ENCODE measurements at places on chromosomes 1 and 21.

- DNase-seq: no peak
Observed at GRCh38 chr1:178938101-178938958, 67.5 kb upstream of the ANGPTL1 start.

DNA sequence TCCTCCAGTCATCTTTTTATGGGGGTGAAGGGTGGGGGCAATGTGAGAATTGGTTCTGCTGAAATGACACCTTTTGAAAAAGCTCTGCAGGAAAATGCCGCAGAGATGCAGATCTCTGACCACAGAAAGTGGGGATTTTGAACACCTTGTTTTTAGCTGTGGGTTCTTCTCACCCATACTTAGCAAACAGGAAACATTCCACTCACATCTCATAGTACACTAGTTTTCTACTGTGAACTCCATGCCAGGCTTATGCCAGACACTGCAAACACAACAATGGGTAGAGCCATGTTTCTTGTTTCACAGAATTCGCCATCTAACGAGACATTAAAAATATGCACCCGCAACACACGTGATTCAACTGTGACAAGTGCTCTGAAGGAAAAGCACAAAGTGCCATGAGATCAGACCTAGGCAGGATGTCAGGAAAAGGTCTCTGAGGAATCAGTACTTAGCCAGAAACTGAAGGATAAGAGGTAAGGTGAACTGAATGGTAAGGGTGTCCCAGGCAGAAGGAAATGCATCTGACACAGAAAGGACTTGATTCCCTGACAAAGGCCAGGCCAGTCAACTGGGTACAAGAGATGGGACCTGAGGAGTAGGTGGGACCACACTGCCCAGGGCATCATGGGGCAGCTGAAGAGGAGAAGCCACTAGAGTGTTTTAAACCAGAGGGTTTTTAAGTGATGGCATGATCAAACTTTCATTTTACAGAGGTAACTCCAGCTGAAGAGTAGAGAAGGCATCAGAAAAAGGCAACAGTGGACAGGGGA is 83.8 kb upstream of the JAK1 start:
- DNase-seq: no peak

GRCh38 chr1:111576547-111576946 is 43.0 kb upstream of the RAP1A start:
- no peak for DNase-seq

GRCh38 chr1:42956739-42957138 is 1.9 kb downstream of the SLC2A1 start:
- DNase-seq: no peak

GRCh38 chr1:169070547-169070946 is 35.9 kb upstream of the ATP1B1 start:
- no peak for DNase-seq

DNA sequence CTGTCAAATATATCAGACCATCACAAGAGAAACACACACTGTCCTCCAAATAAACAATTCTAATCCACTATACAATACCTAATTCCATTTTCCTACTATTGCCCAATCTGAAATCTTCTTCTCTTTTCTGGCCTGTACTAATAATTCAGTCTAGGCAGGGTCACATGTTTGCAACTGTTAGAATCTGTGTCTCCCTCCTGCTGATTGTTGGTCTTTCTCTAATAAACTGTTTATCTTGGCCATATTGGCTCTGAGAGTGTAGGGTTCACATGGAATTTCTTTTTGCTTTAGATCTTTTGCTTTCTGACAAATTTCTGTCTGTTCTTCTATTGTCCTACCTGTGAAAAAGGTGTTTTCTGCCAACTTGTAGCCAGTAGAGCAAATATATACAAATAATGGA is 319.9 kb upstream of the ADAMTS5 start:
- no peak for DNase-seq

GRCh38 chr1:194717334-194717733 is 1530.9 kb upstream of the B3GALT2 start:
- DNase-seq: no peak

DNA sequence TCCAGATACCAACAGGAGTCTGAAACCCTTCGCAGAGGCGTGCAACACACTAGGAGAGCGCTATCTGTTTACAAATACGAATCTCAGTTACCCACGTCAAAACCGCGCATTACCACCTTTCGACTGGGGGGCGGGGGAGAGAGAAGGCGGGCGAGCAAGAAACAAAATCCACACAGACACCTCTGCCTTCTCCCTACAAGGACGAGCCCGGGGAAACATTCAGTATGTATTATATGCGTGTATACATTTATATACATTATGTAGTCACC is 722 bp downstream of the TUT4 start:
- no peak for DNase-seq

- no peak for DNase-seq
Observed at GRCh38 chr1:41617336-41617735, 132.9 kb upstream of the EDN2 start.

GRCh38 chr1:86419277-86419903 is 4.6 kb upstream of the CLCA2 start:
- DNase-seq: no peak

GRCh38 chr1:147781056-147781471 is 20.7 kb upstream of the GJA5 start:
- DNase-seq: no peak

DNA sequence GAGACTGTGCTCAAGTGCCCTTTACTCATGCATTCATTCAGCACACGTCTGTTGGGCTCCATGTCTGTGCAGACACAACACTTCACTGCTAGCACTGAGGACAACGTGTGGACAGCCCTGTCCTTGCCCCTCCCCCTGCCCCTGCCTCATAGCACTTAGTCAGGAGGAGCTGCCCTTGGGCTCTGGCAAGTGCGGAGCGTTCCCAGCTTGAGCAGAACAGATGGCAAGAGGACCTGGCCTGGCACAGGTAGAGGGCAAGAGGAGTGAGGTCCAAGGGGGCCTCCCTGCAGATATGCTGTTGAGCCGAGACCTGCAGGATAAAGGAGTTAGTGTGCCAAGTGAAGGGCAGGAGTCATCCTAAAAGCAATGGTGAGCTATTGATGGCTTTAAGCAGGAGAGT is 81.3 kb downstream of the GRIK3 start:
- DNase-seq: no peak

GRCh38 chr1:180622658-180623508 is 8.9 kb upstream of the XPR1 start:
- no peak for DNase-seq

- DNase-seq: no peak
Observed at GRCh38 chr1:175927944-175928343, 184.5 kb upstream of the TNR start.

All from D721Med (cell line).